Activated T-helper 2 cell treated with anti-CD3 and anti-CD28 coated beads, Interferon-gamma antibody, Interleukin-2, Interleukin-4, amounts not matched to agents 10 μg/mL and 5 μg/mL and 100 μg/mL, durations not matched to agents 14 hours and 24 hours and 36 hours (primary cell): ENCODE measurements at places on chromosomes 6 and 20. TPM values are rescaled to one million over a fixed set of nuclear protein-coding genes. Genes with fewer than 3 reads are reported as not detected.

- H3K4me3 ChIP-seq: no peak overlapping the region
- no peak overlapping the region for H3K27ac ChIP-seq
- no peaks in the 10 kb centered on the region for H3K27me3 ChIP-seq
- H3K4me1 ChIP-seq: no peaks in the 10 kb centered on the region
- DNase-seq: no peak
- no peaks in the 10 kb centered on the region for H3K36me3 ChIP-seq
Observed at GRCh38 chr6:54681267-54681666, 165.3 kb upstream of the FAM83B start.

DNA sequence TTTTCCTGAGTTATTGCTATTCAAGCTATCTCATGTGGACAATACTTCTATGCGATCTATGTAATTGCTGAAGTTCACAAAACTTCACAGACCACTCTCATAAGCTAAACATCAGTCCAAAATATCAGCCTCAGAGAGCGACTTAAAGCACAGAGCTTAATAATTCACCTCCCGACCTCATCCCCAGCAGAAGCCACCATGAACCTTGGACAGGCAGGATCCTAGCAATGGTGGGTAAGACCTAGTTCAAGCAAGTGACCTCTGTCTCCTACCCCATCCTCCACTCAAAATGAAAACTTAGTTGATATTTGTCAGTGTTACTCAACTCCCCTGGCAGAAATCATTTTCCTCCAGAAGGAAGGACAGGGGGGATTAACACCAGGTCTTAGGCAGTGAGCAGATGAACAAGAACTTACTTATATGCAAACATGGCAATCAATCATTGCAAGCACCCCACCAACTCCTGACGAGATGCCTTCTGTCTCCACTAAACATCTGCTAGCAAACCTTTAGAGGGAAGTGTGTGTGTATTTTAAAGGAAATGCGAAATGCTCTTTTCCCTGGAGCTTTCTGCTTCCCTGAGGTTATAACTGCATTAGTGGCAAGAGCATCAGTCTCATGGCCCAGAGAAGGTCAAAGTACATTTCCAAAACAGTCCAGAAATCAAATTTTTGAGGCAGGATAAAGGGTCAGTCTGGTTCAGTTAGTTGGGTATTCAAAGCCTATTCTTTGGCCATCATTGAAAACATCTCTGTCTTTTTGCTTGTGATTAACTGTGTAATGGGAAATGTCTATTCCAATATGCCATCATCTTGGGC is 90.0 kb downstream of the SLC22A23 start:
- H3K36me3 ChIP-seq: no peaks in the 10 kb centered on the region
- H3K4me3 ChIP-seq: no peak overlapping the region
- peaks cover 22% of the 10 kb centered on the region for H3K27me3 ChIP-seq
- peaks cover 13% of the 10 kb centered on the region for H3K4me1 ChIP-seq
- no peak for DNase-seq
- no peak overlapping the region for H3K27ac ChIP-seq

- no peaks in the 10 kb centered on the region for H3K27me3 ChIP-seq
- DNase-seq: no peak
- no peak overlapping the region for H3K4me3 ChIP-seq
- no peak overlapping the region for H3K27ac ChIP-seq
- H3K4me1 ChIP-seq: peaks cover 46% of the 10 kb centered on the region
Observed at GRCh38 chr6:134375220-134375580, 57.3 kb upstream of the SGK1 start.

The XPO5 gene
- 114 and 119 TPM in 2 replicates for total RNA-seq

The EPHA7 gene
- not detected in 2 replicates for total RNA-seq

GRCh38 chr20:37903317-37904007 is 535 bp downstream of the VSTM2L start:
- H3K4me3 ChIP-seq: peak overlapping the region; percentile 70
- no peak for DNase-seq
- H3K27ac ChIP-seq: no peak overlapping the region
- peaks cover 53% of the 10 kb centered on the region for H3K27me3 ChIP-seq

The TXLNB gene
- 0.05 TPM in 1 of 2 replicates, not detected in the other for total RNA-seq

DNA sequence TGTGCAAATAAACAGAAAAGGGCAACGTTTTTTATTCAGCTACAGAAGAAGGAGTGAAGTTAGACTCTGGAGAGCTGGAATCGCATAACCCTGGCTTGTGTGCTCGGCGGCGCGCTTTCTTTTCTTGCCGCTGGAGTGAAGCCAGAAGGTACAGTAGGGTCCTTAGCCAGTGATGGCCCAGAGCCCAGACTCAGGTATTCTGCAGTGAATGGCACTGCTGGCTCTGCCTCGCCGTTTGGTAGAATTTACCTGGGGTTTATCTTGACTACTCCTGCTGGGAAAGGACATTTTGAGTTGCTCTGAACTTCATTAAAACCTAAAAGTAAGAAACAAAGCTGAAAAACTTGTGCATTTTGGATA is 56.9 kb upstream of the TIAM2 start:
- H3K36me3 ChIP-seq: no peaks in the 10 kb centered on the region
- DNase-seq: no peak
- no peak overlapping the region for H3K4me3 ChIP-seq
- H3K27me3 ChIP-seq: no peaks in the 10 kb centered on the region

- no peaks in the 10 kb centered on the region for H3K36me3 ChIP-seq
- no peak overlapping the region for H3K27ac ChIP-seq
- DNase-seq: no peak
- no peak overlapping the region for H3K4me3 ChIP-seq
Observed at GRCh38 chr6:94468830-94469229, 1049.5 kb upstream of the EPHA7 start.

DNA sequence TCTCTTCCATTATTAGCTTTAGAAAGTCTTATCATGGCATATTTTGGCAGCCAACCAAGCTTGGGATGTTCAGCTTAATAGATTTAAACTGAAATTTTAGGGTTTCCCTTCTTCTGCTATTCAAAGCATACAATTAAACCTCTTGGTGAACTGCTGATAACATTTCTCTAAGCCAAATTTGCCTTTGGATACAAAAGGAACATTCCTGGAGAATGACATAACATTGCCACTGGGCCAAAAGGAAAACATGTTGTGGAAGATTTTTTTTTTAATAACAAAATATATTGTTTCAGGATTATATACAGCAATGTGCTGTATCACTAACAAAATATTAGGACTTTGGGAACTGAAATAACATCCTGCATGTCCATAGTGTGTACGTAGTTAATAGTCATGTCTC is 215.1 kb upstream of the TBX18 start:
- no peak overlapping the region for H3K4me3 ChIP-seq
- DNase-seq: no peak
- no peaks in the 10 kb centered on the region for H3K27me3 ChIP-seq

GRCh38 chr20:47753576-47754387 is 31.5 kb downstream of the SULF2 start:
- H3K36me3 ChIP-seq: no peaks in the 10 kb centered on the region
- H3K27ac ChIP-seq: no peak overlapping the region
- H3K27me3 ChIP-seq: peaks cover 6% of the 10 kb centered on the region
- peaks cover 4% of the 10 kb centered on the region for H3K4me1 ChIP-seq

GRCh38 chr20:4082406-4083097 is 67.2 kb upstream of the RNF24 start:
- no peaks in the 10 kb centered on the region for H3K27me3 ChIP-seq
- peak overlapping the region; percentile 90 for H3K27ac ChIP-seq
- H3K4me3 ChIP-seq: peak overlapping the region; percentile 26
- H3K4me1 ChIP-seq: peaks cover 46% of the 10 kb centered on the region

DNA sequence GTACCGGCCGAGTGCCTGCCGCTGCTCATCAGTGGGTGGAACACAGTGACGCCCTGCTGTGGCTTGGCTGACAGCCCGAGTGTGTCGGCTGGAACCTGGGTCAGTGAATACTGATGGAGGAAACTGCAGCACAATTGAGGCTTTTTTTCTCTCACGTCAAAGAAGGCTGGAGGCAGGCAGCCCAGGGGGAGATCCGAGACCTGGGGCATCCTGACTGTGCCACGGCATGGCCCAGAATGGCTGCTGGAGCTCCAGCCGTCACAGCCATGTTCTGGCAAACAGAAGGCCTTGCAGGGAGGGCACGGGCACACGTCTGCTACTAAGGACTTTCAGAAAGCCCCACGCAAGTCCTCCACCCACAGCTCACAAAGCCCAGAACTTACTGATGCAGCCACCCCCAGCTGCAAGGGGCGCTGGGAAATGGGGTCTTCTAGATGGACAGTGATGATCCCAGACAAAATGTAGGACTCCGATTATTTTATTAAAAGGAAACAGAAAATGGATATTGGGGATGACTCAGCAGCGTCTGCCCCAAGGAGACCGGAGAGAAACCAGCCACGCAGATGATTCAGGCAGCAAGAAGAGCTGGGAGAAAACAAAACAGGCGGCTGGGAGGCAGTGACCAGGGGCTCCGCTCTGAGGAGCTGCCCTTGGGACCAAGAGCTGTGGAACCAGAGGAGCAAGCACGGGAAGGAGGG is 140.0 kb downstream of the TAF4 start:
- no peaks in the 10 kb centered on the region for H3K27me3 ChIP-seq
- H3K27ac ChIP-seq: no peak overlapping the region
- H3K36me3 ChIP-seq: no peaks in the 10 kb centered on the region
- no peaks in the 10 kb centered on the region for H3K4me1 ChIP-seq

The C20orf141 gene
- total RNA-seq: not detected in 2 replicates
